ENCODE measurements at places on chromosomes 11 and 22. TPM values are rescaled to one million over a fixed set of nuclear protein-coding genes. Genes with fewer than 3 reads are reported as not detected.

Gene SPDYC
- not detected for total RNA-seq

Gene UBQLN3
- total RNA-seq: not detected

Gene SYT13
- not detected for total RNA-seq

Gene VWCE
- total RNA-seq: 0.52 TPM

Gene RAG1
- 0.12 TPM for total RNA-seq

Gene GNG3
- not detected for total RNA-seq

Gene SLC25A18
- 0.08 TPM for total RNA-seq

Gene SCGB1A1
- 0.48 TPM for total RNA-seq

Gene PATE4
- not detected for total RNA-seq

Gene C22orf31
- total RNA-seq: not detected

Gene CLP1
- total RNA-seq: 10.6 TPM

Gene CECR2
- 0.40 TPM for total RNA-seq

Gene OTOG
- not detected for total RNA-seq

Gene HTR3A
- not detected for total RNA-seq

Gene MS4A4A
- total RNA-seq: 0.24 TPM

Gene POTEH
- not detected for total RNA-seq

Gene ZNF70
- 1.4 TPM for total RNA-seq

Gene OR6X1
- not detected for total RNA-seq

Gene SLC5A12
- total RNA-seq: not detected

Gene ZBTB16
- total RNA-seq: 5.4 TPM

Gene ALDH3B1
- total RNA-seq: 2.5 TPM

Gene INCENP
- total RNA-seq: 52.8 TPM

Gene SPON1
- 3.1 TPM for total RNA-seq

Gene SAA2
- total RNA-seq: 19.0 TPM

Gene TMPRSS13
- total RNA-seq: 29.9 TPM

Gene OR52B4
- total RNA-seq: not detected

Gene ELMOD1
- total RNA-seq: not detected

Gene LDHAL6A
- not detected for total RNA-seq

Gene SPECC1L
- total RNA-seq: 33.4 TPM

Gene NDUFS8
- 128 TPM for total RNA-seq

Gene TSPAN18
- 2.3 TPM for total RNA-seq

Gene C11orf16
- not detected for total RNA-seq

Gene CDCA5
- total RNA-seq: 14.1 TPM

Gene DCHS1
- total RNA-seq: 1.4 TPM

Gene OR4D11
- total RNA-seq: not detected

Gene ARHGAP8
- 8.9 TPM for total RNA-seq

Gene CPT1A
- total RNA-seq: 23.9 TPM

Gene DBX1
- not detected for total RNA-seq

Gene DSCAML1
- total RNA-seq: not detected

Gene AIFM3
- total RNA-seq: 1.5 TPM

Gene TMEM25
- total RNA-seq: 8.3 TPM

Gene THAP12
- total RNA-seq: 9.8 TPM

Gene BDNF
- total RNA-seq: 0.92 TPM

Gene MEI1
- total RNA-seq: 1.3 TPM

Gene APOA4
- total RNA-seq: not detected

Gene MUC2
- total RNA-seq: 0.08 TPM

Gene LIF
- 0.24 TPM for total RNA-seq

Gene PRCP
- 48.5 TPM for total RNA-seq

Gene MS4A6A
- 4.9 TPM for total RNA-seq

Gene SEPTIN3
- total RNA-seq: 0.24 TPM

Gene KCNJ4
- not detected for total RNA-seq

Gene PHF21B
- not detected for total RNA-seq

Gene EXPH5
- total RNA-seq: 24.6 TPM

Gene C22orf23
- not detected for total RNA-seq

Gene P2RX6
- 0.64 TPM for total RNA-seq

Gene CHRNA10
- 0.64 TPM for total RNA-seq

Gene MTFP1
- 14.1 TPM for total RNA-seq

Data from esophagus mucosa (tissue), 1 donor.